ENCODE measurements at places on chromosomes 13 and 19.

- DNase-seq: no peak
Observed at GRCh38 chr13:110316196-110316595, 9.1 kb downstream of the COL4A2 start.

DNA sequence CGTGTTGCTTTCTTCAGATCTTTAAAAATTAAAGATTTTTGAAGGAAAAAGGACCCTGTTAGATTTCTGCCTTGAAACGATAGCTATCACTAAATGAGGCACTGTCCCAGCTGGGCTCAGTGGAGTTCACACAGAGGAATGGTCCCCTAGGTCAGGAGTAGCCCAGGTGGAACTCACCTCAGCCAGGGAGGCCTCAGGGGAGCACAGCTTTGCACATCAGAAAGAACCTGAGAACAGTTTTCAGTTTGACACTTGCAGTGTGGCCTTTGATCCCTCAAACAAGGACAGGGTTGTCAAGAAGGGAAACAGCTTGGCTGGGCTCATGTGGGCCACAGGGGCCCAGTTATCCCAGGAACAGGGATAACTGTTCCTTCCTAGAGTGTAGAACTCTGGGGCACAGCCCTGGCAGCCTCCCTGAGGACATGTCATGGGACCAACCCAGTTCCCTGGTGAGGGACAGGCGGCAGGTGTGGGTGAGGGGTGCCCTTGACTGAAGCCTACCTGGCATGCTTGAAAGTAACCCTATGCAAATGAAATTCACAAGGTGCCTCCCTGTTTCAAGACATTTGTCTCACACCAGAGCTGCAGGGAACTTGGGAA is 59.4 kb downstream of the CHST8 start:
- no peak for DNase-seq

DNA sequence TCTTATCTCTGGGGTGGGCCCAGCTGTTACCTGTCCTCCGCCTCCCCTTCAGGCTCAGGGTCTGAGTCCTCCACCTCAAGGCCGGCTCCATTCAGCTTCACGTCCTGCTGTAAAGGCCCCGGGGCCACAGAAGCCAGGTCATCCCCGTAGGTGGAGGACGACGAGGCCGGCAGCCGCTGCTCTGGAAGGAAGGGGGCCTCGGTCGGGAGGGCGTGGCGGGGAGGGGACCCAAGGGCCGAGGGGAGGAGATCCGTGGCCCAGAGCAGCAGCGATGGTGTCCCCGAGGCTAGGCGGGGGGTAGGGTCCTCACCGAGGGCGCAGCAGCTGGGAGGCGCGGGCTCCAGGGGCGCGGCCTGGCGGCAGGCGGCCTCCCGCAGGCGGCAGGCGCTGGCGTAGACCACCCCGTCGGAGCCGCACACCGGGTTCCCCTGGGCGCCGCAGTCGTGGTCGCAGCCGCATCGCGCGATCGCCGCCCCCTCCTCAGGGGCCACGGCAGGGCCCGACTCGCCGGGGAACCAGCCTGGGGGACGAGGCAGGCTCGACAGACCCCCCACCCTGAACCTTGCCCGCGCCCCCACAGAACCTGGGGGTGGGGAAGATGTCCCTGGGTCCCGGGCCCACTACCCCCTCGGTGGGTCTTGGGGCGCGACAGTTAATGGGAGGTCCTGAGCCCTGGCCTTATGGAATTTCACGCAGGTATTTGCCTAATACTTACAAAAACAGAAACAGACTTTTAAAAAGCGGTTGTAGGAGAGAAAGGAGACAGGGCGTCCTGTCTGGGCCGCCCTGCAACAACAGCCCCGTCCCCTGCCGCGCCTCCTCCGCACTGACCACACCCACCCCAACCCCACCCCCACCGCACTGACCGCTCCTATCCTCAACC is 7.6 kb downstream of the F2RL3 start:
- DNase-seq: no peak

DNA sequence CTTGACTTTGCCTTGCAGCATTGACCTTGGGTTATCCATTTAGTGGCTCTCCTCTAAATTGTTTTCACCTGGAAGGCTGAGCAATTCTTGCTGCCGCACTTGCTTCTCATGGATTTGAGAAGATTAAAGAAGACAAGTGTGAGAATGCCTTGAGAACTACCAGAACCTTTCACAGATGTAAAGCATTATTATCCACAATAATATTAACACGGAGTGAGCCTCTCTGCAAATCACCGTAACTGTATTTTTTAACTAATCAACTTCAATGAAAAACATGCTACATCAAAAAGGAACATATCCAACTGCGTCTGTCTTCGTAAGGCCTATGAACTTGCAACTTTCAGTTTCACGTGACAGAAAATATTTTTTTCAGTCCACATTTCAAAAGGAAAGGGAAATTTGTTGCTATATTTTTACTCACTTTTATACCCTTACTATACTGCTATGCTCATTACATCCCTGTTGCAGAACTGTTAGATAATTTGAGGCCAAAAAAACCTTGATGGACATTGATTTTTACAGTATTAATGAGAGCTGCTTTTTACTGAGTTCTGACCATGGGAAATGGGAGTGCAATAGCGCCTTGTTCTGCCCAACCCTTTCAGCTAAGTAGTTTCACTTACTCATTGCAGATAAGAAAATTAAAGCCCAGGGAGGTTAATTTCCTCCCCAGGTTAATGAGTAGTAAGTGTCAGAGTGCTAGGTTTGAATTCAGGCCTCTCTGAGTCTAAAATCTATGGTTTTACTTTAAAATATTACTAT is 93.8 kb upstream of the RAP2A start:
- DNase-seq: no peak

DNA sequence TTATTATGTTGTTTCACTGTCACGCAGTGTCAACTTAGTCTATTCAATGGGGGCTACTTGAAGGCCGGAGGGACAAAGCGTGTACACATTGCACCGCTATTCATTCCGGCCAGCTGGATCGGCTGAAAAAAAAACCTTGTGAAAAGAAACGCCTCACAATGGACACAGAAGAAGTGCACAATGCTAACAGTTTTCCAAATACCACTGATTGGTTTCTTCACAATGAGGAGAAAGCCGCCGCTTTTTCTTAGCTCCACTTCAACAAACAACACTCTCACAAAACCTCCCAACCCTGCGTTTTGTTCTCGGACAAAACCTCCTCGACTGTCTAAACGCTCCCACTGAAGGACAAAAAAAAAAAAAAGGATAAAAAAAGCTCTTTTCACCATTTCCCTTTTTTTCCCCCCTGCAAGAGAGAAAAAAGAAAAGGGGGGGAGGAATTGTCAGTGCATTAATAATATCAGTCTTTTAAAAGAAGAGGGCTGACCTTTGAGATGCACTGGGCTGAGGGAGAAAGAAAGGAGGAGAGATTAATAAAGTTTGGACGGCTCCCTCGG is 5.4 kb downstream of the SOX21 start:
- no peak for DNase-seq

DNA sequence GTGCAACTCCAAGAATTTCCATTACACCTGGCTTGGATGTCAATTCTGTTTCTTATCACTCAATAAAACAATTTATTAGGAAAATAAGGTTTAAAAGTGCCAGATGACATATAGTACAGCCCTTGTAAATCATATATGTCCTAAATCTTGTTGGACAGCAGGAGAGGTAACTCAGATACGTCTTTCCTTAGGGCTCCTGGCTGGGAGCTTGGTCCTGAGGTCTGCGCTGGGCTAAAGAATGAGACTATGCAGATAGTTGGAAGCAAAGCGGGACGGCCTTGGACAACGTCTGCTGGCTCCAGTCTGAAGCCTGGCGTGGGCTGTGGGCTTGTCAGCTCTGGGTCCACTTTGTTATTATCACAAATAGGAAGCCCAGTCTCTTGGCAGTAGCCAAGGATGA is 377.0 kb downstream of the DLEU7 start:
- no peak for DNase-seq

DNA sequence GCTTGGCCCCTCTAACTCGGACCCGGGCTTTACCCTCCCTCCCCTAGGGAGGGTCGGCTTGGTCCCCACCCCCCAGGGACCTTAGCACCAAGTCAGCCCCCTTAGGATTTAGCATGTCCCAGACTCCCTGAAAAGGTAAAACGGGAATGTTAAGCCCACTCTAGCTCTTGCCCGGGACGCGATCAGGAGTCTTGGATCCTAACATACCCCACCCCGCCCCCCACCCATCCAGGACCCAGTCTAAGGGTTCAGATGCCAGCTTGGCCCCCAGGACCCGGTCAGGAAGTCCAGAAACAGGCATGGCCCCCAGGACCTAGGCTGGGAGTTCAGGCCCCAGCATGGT is 437 bp downstream of the EPOR start:
- DNase-seq: no peak

- DNase-seq: no peak
Observed at GRCh38 chr19:35055715-35056179, 14.2 kb downstream of the HPN start.

DNA sequence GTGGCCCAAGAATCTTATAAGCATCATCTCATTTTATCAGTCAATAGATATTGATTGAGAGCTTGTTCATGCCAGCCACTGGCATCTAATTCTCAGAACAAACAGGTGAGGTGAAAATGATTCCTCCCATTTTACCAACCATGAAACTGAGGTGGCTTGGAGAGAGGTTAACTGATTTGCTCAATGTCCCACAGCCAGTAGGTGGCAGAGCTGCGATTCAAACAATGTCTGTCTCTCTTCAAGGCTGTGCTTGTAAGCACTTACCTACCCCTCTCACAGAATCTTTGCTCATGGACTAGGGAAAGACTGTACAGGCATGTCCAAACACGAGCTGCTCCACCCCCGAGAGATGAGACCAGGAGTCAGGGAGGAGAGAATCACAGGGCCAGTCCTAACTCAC is 21.5 kb upstream of the GSX1 start:
- DNase-seq: no peak

GRCh38 chr19:45170146-45171106 is 7.6 kb downstream of the TRAPPC6A start:
- DNase-seq: no peak

- no peak for DNase-seq
Observed at GRCh38 chr19:10520652-10521318, 3.5 kb upstream of the S1PR5 start.

DNA sequence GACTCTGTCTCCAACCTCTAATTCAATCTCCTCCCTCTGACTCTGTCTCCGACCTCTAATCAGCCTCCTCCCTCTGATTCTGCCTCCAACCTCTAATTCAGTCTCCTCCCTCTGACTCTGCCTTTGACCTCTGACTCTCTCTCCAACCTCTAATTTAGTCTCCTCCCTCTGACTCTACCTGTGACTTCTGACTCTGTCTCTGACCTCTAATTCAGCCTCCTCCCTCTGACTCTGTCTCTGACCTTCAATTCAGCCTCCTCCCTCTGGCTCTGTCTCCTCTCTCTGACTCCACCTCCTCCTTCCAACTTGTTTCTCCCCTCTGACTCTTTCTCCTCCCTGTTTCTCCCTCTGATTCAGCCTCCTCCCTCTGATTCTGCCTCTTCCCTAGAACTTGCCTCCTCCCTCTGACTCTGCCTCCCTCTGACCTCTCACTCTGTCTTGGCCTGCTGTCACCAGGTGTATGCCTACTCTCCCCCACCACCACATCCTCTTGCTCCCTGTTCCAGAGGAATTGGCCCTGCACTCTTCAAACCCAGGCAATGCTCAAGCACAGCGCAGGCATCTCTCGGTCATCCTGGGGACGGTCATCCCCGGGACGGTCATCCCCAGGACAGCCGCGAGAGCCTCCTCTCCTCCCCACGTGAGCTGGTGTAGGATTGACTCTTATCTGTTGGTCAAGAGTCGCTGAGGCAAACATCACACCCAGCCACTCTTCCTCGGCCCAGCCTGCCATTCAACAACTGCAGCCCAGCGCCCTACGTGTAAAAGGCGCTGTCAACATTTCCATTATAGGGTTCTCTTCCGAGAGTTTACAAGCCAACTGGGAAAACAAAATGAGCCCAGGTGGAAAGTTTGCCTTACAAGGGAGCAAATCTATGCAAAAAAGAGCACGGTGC is 60.2 kb downstream of the ZIC5 start:
- no peak for DNase-seq

- no peak for DNase-seq
Observed at GRCh38 chr13:44195245-44195644, 178.4 kb upstream of the SERP2 start.

- DNase-seq: no peak
Observed at GRCh38 chr19:2603334-2603733, 99.2 kb downstream of the GNG7 start.

GRCh38 chr13:73603646-73604045 is 530.6 kb downstream of the KLF12 start:
- DNase-seq: no peak

DNA sequence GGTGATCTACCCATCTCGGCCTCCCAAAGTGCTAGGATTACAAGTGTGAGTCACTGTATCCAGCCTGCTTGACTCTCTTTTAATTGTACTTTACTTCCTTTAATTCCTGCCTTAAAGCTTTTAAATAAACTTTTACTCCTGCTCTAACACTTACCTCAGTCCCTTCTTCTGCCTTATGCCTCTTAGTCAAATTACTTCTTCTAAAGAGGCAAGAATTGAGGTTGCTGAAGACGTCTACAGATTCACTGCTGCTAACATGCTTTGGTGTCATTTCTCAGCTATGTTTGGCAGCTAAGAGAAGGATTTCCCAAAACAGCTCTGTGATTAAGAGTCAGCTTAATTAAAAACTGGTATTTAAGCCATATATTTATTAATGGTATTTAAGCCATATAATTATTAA is 32.9 kb upstream of the CD177 start:
- DNase-seq: no peak

DNA sequence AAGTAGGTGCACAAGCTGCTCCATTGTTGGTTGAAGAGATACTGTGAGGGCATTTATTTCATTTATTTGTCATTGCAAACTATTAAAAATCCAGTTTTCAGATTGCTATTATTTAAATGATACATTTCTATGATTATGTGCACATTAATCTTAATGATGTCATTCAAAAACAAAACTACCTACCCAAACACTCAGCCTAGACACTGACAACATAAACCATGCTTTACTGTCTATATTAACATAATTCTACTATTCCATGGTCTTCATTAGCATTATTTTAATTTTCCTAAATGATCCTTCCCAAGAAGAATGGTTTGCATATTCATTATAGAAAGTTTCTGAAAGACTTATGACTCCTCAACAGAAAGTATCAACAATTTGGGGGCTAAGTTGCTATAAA is 813.0 kb upstream of the SLITRK5 start:
- no peak for DNase-seq

DNA sequence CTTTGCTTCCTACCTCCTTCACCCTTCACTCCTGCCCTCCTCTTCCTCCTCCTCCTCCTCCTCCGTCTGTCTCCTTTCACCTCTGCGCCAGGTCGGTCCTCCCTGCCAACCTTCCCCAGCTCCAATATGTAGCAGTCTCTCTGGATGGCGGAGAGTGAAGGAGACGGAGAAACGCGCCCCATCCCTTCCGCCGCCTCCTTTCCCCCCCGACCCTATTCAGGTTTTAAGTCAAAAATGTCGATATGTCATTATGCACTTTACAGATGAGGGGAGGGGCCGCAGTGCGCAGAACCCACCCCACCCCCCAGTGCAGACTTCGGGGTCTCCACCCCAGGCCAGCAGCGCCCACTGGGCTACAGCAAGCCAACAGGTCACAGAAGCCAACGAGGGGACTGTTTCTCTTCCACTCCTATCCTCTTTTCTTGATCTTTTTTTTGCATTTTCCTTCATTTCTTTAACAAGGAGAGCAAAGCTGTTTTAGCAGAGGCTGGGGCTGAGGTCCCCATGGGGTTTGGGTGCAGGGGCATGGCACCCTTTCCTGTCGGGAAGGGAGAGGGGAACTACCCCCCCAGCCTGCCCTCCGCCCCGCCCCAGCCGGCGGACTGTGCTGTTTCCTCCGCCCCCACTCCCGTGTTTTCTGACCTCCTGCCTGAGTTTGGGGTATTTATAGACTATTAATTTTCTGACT is 9.2 kb downstream of the MIDN start:
- DNase-seq: no peak

GRCh38 chr19:11418549-11419506 is at the start of gene RGL3:
Gene RGL3, minus strand, starts transcription at chr19:11419314. Its CDS starts 36 bp downstream, at chr19:11419278.
- DNase-seq: no peak

Data from activated T-cell treated with anti-CD3 and anti-CD28 coated beads, Interleukin-2, amount 50 U/mL, for 1 hour (primary cell).